ENCODE measurements at places on chromosomes 3 and 15. TPM values are rescaled to one million over a fixed set of nuclear protein-coding genes. Genes with fewer than 3 reads are reported as not detected.

Gene SLC12A1
- polyA plus RNA-seq, result 0.67 TPM

Gene PLCB2
- 7.4 TPM for polyA plus RNA-seq

Gene TMC3
- not detected for polyA plus RNA-seq

Gene SMCO1
- not detected for polyA plus RNA-seq

Gene C3orf70
- 3.3 TPM for polyA plus RNA-seq

Gene TLR9
- not detected for polyA plus RNA-seq

Gene HESX1
- polyA plus RNA-seq, result 1.3 TPM

Gene UPK1B
- not detected for polyA plus RNA-seq

Gene NPTN
- 237 TPM for polyA plus RNA-seq

Gene SELENOK
- polyA plus RNA-seq, result 113 TPM

Gene CIAO2A
- 156 TPM for polyA plus RNA-seq

Gene LRRN1
- polyA plus RNA-seq, result 25.8 TPM

Gene UCN2
- polyA plus RNA-seq, result 0.68 TPM

Gene GOLGA8T
- polyA plus RNA-seq, result not detected

Gene KCNAB1
- polyA plus RNA-seq, result 17.0 TPM

Gene ALDH1A3
- 0.06 TPM for polyA plus RNA-seq

Gene CFAP100
- polyA plus RNA-seq, result 2.3 TPM

Gene LRRIQ4
- polyA plus RNA-seq, result not detected

Gene NAALADL2
- polyA plus RNA-seq, result 2.2 TPM

Gene MST1
- polyA plus RNA-seq, result 62.5 TPM

Gene HSPBAP1
- polyA plus RNA-seq, result 8.6 TPM

Gene SLC35G2
- polyA plus RNA-seq, result 6.8 TPM

Gene MYO9A
- polyA plus RNA-seq, result 20.7 TPM

Gene LAMB2
- polyA plus RNA-seq, result 15.9 TPM

Gene SPATA12
- polyA plus RNA-seq, result not detected

Gene CLRN1
- 0.18 TPM for polyA plus RNA-seq

Gene PLXNB1
- polyA plus RNA-seq, result 134 TPM

Gene CYP19A1
- not detected for polyA plus RNA-seq

Gene STRIT1
- 1.1 TPM for polyA plus RNA-seq

Gene KCNMB3
- polyA plus RNA-seq, result 0.16 TPM

Gene CD96
- polyA plus RNA-seq, result not detected

Gene TGM4
- polyA plus RNA-seq, result not detected

Gene SLC15A2
- 1.6 TPM for polyA plus RNA-seq

Gene CMSS1
- 26.2 TPM for polyA plus RNA-seq

Gene ABHD17C
- polyA plus RNA-seq, result 19.1 TPM

Gene USP50
- polyA plus RNA-seq, result not detected

Gene GNAT1
- not detected for polyA plus RNA-seq

Gene RGMA
- polyA plus RNA-seq, result 16.6 TPM

Gene MAP6D1
- polyA plus RNA-seq, result 2.8 TPM

Gene C15orf62
- polyA plus RNA-seq, result not detected

Gene SCAANT1
- polyA plus RNA-seq, result not detected

Gene MESP2
- not detected for polyA plus RNA-seq

Gene GOLGA6A
- 0.50 TPM for polyA plus RNA-seq

Gene MASP1
- polyA plus RNA-seq, result 0.19 TPM

Gene SCN10A
- not detected for polyA plus RNA-seq

Gene DPPA2
- polyA plus RNA-seq, result not detected

All from neural cell (in vitro differentiated cells).